ENCODE measurements at places on chromosomes 16 and 17.

- DNase-seq = no peak
Measured at GRCh38 chr17:44902135-44902760, 3.0 kb upstream of the EFTUD2 start.

- DNase-seq = no peak
Measured at GRCh38 chr16:21619765-21620425, 20.5 kb downstream of the METTL9 start.

GRCh38 chr17:48843187-48843900, 12.5 kb downstream of the CALCOCO2 start:
- DNase-seq = no peak

- no peak for DNase-seq
Measured at GRCh38 chr16:66996324-66996982, 8.1 kb downstream of the CES4A start.

GRCh38 chr17:57898487-57899311, 48.9 kb upstream of the MRPS23 start:
- DNase-seq = no peak

GRCh38 chr16:8831871-8832716, 34.5 kb downstream of the PMM2 start:
- DNase-seq = no peak

GRCh38 chr17:14123619-14124278, 54.4 kb downstream of the COX10 start:
- no peak for DNase-seq

DNA sequence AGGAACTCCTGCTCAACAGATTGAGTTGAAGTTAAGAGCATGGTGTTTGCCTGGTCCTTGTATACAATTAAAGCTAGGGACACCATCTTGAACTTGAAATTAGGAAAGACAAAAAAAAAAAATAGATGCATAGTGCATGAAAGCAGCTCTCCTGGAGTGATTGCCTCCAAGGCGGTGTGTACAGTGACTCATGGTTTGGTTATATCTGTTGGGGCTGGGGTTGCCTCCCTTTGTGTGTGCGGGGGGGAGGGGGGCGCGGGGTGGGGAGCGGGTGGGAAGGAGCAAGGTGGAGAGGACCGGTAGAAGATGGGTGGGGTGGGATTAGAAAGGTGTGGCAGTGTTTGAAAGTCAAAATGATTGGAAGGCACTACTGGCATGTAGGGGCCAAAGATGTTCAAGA, 3.4 kb downstream of the TMED6 start:
- no peak for DNase-seq

- DNase-seq = no peak
Measured at GRCh38 chr16:23055481-23055880, 93.8 kb downstream of the USP31 start.

GRCh38 chr17:40596261-40596919, 31.1 kb upstream of the CCR7 start:
- DNase-seq = no peak

- no peak for DNase-seq
Measured at GRCh38 chr17:42214156-42214555, 19.9 kb upstream of the GHDC start.

GRCh38 chr16:58843675-58844074, 109.6 kb upstream of the GOT2 start:
- DNase-seq = no peak

GRCh38 chr17:19265755-19266154, 28.6 kb downstream of the EPN2 start:
- DNase-seq = no peak

DNA sequence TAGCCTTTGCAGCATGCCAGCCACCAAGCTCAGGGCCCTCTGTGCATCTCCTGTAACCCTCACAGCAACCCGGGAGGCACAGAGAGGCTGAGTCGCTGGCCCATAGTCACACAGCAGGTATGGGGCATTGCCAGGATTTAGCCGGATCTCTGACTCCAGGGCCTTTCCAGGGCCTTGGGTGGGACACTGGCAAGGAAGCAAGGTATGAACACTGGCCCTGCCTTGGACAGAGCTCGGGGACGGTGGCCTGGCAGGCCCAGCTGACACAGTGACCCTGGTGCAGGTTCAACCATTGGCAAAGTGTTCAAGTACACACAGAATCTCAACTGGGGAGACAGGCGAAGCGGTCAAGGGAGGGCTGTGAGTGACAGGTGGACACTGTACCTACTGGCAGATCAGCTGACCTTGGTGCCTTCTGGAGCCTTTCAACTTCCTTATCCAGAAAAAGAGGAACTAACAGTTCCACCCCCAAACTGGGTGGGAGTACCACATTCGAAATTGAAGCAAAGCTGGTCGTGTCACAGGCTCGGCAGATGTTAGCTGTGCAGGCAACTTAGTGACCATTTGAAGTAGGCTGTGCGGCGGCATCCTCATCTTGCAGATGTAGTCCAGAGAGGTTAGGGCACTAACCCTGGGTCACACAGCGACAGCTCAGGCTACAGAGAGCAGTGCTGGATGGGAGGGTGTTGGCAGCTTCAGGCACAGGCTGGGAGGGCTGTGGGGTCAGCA, 287.4 kb downstream of the SEC14L1 start:
- no peak for DNase-seq

DNA sequence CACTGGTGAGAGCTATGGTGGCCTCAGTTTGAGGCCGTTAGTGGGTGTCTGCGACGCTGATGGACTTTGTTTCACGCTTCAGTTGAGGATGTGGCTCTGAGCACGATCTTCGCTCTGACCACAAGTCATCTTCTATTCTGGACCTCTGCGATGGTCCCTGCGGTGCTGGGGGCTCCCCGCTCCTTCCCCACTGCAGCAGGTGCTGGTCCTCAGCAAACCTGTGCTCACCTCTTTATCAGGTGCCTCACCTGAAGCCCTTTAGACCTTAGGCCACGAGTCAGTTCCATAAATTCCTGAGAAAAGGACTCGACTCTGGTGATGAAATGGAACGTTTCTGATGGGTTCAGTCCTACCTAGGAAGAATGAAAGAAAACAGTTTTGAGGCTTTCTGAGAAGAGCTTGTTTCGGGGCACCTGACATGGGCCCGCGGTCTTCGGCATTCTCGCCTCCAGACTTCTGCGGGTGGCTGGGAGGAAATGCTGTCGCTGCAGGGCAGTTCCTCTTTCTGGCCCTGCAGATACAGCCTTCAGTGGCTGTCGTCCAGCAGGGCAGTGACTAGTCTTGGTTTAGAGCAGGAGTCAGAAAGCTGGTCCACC, 4.7 kb downstream of the KCTD5 start:
- no peak for DNase-seq

DNA sequence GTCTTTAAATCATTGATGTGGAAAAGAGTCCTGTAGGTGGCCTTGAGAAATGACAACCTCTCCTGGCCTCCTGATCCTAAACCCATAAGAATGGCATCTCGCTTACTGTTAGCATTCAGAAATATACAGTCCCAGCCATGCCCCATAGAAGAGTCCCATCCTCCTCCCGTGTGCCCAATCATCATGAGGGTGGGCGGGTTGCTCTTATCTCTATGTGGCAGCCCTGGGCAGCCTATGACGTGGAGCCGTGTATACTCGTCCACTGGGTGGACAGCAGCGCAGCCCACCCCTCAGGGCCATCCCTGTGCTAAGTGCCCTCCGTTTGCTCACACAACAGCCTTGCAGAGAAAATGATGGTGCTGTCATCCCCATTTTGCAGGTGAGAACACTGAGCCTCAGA, 105.3 kb downstream of the AMFR start:
- DNase-seq = no peak

DNA sequence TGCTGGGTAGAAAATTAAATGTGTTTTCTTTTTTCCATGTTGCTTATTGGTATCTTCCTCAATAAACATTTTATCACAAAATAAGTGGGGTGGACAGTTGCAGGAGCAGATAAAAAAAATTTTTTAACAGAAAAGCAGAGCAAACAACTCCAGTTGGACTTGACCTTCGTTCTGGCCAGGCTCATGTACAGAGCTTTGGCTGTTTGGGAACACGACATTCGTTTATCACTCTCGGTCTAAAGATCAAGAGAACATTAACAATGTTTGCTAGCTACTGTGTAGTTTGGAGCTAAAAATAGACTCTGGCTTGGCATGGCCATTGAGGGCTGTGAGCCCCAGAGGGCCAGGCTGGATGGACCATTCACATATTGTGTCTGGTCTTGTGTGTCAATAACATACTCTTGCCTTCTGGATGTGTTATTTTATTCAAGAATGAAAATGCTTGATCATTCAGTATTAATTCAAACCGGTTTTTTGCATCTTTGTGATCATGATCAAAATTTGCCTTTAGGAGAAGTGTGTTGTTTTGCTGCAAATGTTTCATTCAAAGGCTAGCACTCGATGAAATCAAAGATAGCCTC, 56.6 kb downstream of the TMEM186 start:
- DNase-seq = no peak

DNA sequence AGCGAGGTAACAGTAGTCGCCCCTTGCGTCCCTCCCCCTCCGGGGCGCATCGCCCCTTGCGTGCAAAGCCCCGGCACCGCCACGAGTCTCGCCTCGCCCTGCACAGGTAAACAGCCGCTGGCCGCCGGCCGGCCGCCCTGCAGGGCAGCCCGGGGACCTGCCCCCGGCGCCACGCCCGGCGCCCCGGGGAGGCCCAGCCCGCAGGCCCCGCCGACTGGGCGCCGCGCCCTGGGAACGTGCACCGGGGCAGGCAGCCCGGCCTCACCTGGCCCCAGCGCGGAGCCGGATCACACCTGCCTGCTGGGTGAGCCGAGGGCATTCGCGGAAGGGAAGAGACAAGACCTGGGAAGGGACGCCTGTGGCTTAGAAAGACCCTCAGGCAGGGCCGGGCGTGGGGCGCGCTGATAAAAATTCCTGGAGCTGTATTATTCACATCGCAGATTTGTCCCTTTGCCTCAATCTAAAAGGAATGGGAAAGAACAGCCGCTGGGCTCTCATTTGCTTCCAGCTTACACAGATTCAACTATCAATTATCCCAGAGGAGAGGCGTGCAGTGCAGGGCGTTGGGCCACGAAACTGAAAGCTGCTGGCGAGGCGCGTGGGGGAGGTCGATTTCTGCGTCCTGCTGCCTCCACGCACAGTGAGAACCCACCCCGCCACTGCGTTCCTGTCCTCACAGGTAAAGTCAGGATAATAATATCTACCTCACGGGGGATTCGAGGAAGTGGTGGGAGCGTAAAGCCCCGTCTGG, 451.9 kb downstream of the SLC39A11 start:
- no peak for DNase-seq

DNA sequence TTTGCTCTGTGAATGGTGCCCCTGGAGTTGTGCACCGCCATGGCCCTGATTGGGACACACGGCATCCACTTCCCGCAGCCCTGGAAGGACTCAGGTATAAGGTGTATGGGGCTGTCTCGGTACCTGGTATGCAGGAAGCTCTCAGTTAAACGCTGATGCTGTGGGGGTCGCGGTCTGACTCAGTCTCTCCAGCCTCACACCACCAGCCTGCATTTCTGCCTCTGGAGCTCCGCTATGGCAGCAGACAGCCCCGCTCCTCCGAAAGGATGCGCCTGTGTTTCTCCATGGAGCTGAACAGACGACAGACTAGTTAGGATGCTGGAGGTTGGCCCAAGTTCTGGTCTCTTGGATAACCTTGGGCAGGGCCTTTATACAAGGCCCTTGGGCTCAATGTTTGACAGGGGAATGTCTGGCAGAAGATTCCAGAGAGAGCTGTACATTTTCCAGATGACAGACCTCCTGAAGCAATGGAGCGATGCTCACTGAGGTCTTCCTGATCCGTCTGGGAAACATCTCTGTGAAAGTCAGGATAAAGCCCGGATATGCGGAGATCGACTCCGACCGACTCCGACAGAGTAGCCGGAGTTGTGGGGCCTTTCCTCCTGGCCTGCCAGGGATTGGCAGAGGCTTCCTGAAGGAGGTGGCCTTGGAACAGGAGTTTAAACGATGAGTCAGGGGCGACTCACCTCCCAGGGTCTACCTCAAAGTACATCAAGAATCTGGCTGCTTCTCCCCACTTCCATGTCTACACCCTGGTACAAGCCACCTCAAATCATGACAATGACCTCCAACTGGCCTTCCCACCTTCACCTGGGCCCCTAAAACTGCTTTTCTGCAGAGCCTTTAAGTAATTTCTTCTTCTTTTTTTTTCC, 21.9 kb upstream of the BCAR1 start:
- DNase-seq = no peak

DNA sequence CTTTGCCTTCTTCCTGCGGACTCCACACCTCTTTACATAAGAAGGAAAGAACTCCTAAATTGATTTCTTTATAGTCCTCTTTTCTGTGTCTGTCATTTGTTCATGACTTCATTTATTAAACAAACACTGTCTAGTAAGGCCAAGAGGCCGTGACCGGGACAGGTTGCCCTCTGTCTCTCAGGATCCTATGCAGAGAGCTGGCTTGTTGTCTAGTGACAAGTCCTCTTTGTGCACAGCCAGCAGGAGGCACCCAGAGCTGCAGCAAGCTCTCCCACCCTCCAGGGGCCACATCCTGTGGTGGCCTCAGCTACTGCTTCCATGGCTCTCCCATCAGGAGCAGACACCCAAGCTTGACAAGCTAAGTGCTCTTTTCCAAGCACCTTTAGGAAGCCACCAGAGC, 50.6 kb downstream of the PLD6 start:
- DNase-seq = no peak

DNA sequence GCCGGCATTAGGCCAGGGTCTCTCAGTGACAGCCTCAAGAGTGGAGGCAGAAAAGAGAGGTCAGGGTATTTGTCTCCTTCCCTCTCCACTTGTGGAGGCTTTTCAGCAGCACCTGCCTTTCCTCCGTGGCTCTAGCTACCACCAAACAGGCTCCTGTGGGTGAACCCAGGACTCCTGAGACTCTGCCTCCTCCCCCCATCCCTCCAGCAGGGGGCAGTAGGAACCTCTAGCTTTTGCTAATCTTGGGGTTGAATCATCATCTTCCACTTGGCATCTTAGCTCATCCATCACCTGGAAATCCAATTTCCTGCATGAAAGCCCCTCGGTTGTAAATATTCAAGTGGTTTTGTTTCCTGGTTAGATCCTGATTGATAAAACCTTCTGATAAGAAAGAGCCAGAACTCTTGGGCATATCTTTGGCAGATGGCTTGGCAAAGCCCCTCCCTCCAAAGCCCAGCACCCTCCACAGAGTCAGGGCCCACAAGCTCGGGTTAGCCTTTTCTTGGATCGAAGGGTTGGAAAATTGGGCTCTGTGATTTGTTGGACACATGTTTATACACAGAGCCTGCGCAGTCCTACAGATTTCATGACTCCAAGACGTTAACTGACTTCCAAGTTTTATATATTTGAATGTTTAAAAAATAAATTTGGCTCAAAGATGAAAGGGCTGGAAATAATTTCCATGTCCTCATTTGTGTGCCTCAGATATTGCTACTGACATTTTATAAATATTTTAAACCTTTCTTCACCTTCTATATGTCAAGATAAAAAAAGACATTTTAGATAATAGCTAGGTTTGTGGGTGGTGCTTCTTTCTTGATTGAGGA, 322.1 kb downstream of the MAP2K4 start:
- DNase-seq = peak; percentile 0

GRCh38 chr17:35176897-35177296, 17.3 kb downstream of the SLC35G3 start:
- DNase-seq = no peak
